ENCODE measurements at places on chromosomes 4 and X.
A peak's percentile ranks its signal among the peaks of the same experiment; 100 is the strongest.

GRCh38 chr4:3054169-3054759 lies 20.1 kb downstream of the HTT-AS start:
- no peak for DNase-seq

DNA sequence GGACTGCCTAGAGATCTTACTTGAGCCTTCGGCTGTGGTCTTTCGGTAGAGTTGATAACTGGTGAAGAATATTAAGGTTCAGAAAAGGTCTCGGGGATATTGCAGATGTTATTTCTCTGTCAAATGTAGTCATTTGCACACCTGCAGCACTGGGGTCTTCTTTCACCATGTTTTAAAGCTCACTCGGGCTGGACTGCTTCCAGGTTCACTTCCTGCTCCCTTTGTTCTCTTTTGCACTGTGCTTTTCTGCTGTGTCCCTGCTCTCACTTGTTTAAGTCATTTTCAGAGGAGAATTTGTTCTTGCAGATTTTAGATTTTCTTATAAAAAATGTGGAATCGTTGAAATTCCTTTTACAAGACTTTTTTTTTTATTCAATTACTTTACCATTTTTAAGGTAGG lies 68.5 kb downstream of the BMPR1B start:
- no peak for DNase-seq

DNA sequence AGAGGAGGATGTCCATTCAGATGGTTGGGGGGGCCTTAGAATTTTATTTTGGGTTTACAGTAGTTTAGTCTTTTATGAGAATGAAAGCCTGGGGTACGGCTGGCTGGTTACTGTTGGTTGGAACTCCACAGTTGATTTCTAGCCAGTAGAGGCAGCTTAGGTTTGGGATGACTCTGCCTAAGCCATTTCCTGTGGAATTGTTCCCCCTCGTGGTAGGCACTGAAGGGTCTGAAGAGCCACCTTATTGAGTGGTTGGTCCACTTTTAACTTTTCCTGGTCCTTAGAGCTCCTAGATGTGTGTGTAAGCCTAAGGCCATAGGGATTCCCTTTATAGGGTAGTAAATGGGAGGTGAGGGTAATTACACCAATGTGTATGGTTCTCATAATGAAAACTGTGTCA lies 19.7 kb downstream of the SPIN3 start:
- DNase-seq: no peak

- DNase-seq: no peak
Observed at GRCh38 chrX:149939655-149939904, 1.3 kb upstream of the EOLA2 start.

DNA sequence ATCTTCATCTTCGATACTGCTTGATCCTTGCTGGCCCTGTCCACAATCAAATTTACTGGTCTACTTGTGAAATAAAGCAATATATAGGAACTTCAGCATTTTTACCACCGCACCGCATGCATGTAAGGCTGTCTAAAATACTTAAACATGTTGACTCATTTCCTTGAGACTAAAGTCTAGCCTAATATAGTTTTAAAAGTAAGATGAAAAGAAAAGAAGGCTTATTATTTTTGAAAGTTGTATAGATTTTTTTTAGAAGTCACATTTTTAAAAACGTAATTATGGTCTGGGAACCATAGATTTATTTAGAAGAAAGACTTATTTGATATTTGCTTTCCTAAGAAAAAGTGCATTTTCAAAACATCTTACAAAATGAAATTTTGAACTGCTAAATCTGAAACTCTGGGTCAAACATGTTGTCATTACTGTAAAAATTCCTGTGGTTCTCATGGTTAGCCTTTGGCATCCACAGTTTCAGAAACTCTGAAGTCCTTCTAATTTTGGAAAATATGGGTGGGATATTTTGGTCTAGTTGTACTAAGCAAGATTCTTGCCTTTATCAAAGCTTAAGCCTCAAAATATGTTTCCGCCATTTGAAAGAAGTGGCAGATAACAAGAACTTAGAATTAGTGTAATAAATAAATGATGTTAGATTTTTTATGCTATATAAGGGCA lies 423.5 kb upstream of the CTSO start:
- no peak for DNase-seq

GRCh38 chr4:104533156-104533555 lies 38.5 kb upstream of the CXXC4 start:
- no peak for DNase-seq

GRCh38 chr4:141782205-141782604 lies 145.8 kb downstream of the IL15 start:
- DNase-seq: no peak

DNA sequence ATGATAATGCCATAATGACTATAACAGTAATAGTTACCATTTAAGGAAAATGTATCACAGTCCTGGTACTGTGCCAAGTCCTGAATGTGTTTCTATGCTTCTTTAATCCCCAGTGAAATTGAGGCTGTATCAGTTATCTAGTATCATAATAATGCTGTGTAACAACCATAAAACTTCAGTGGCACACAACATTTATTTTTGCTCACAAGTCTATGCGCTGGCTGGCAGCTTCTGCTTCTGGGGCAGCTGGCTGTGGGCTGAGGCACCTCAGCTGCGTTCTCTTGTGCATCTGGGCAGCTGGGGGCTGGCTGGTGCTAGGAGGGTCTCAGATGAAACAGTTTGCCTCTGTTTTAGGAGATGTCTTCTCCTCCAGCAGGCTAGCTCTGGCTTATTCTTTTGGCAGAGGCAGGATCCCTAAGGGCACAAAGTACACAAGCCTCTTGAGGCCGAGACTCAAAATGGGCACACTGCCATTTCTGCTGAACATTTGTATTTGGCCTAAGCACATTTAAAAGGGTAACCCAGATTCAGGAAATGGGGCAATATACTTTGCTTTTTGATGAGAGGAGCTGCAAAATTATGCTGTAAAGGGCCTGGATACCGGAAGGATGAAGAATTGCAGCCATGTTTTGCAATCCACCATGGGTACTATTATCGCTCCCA lies 62.6 kb upstream of the DHX15 start:
- DNase-seq: no peak

- DNase-seq: no peak
Observed at GRCh38 chrX:131747173-131747572, 203.3 kb downstream of the OR13H1 start.

DNA sequence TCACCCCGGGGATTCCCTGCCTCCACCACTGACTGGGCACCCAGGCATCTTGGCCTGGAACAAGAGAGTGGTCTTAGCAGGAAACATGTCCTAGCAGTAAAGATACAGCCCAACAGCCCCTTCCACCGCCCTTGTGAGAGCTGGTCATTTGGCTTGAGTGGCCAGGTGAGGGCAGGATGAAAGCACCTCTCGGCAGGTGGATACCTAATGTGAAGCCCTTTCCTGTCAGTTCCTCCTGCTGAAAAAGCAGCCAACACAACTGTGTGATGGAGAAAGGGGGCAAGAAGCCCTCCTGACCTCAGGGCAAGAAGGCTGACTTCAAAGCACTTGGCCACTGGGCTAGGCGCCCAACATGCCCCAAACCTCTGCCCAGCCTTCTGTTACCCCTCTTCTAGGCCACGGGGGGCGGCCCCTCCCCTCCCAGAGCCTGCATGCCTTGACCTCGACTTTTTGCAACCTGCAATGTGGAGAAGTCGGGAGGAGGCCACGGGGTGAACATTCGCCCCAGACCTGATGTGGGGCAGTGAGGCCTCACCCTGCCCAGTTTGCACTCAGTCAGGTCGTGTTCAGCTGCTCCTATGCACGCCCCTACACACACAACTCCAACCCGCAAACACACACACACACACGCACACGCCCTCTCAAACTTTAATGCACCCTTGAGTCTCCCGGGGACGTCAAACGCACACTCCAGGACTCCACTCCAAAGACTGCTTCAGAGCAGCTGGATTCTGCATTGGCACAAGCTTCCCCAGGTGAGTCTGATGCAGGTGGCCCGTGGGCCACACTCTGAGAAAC lies 1.1 kb downstream of the LGI2 start:
- DNase-seq: no peak

GRCh38 chrX:150436195-150436594 lies 73.1 kb downstream of the MAMLD1 start:
- no peak for DNase-seq

- DNase-seq: no peak
Observed at GRCh38 chr4:81747242-81747930, 275.7 kb upstream of the RASGEF1B start.

GRCh38 chr4:2842687-2843262 lies 869 bp upstream of the ADD1 start:
- no peak for DNase-seq

GRCh38 chr4:6749340-6750171 lies 33.0 kb upstream of the KIAA0232 start:
- no peak for DNase-seq

DNA sequence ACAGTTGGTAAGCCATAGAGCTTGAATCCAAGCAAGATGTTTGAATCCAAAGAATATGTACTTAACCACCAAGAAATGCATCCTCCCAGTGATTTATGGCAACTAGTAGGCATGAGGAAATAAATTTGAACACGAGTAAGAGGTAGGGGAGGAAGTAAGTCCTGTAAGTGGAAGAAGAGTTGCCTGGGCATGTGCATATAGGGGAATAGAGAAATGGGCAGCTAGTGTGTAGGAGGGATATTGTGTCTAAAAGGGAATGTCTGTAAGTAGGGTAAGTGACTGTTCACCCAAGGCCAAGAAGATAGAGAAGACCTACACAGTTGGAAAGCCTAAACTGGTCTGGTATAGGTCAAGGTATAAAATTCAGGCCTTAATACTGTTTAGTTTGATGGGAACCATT lies 4.6 kb downstream of the SH3BGRL start:
- DNase-seq: no peak

DNA sequence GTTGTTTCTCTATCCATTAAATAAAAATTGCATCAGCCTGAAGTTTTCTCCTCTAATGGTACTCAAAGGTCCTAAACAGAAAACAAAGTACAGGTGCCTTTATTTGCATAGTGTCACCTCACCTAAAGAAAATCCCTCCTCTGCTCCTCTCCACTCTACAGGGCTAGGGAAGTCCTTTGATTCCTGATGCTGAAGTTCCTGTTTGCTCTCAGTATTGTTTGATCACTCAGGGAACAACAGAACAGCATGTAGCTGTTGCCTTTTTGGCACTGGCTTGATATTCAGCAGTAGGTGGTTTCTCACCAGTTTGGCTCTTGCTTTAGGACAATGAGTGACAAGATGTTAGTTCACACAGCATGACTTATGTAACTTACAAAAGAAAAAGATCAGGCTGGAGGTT lies 156.2 kb upstream of the SLC7A11 start:
- no peak for DNase-seq

GRCh38 chrX:56802428-56802827 lies 73.4 kb downstream of the NBDY start:
- DNase-seq: no peak

GRCh38 chr4:137124278-137124932 lies 407.9 kb downstream of the PCDH18 start:
- no peak for DNase-seq

DNA sequence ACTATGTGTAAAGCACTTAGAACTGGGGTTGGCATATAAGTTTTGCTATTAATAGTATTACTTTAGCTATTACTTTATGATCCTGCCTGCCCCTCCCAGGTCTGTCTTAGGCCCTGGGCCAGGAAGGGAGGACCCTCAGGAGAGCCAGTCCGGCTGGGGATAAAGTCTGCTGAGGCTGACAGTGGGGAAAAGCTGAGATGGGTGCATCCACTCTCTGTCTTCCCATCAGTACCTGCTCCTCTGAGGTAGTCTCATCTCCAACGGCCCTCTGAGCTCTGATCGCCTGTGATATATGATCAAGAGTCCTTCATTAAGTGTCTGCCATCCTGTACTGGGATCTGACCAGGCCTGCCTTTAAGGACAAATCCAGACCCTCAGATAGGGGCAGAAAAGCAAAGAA lies 156.5 kb upstream of the PJA1 start:
- DNase-seq: no peak

DNA sequence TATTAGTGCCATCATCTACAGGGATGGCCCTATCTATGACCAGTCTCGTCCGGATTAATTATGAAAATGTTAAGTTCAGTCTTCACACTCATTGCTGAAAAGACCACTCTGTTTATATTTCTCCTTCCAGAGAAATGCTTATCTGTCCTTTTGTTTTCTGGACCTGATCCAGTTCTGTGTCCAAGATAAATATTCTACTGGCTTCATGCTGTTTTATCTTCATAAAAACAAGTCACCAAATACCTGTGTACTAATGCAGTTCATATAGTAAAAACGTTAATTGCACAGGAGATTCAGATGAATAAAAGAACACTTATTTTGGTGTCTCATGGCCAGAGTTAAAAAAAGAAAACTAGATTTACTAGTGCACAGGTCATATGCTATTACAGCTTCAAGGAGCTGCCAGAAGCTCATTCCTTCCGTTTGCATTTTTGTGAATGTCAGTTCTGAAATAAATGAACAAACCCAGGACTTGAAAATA lies 17.3 kb downstream of the FNIP2 start:
- DNase-seq: no peak

GRCh38 chrX:132758759-132759158 lies 199.7 kb downstream of the HS6ST2 start:
- DNase-seq: no peak

DNA sequence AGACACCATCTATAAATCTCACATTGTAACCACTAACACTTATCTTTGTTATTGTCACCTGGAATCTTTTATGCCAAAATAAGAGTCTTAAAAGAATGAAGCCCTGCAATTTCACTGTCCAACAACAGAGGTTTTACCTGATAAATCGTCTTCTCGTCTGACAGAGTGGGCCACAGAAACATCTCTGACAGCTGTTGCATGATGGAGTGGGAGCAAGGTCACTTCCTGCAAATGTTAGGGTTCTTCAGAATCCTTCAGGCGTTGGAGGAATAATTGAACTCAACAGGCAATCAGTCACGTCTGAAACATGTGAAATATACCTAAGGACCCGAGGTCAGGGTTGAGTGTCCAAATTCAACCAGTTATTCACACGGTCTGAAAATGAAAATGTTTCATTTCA lies 353.6 kb downstream of the TRIML1 start:
- no peak for DNase-seq

GRCh38 chr4:153419029-153419428 lies 47.1 kb upstream of the TMEM131L start:
- DNase-seq: no peak

DNA sequence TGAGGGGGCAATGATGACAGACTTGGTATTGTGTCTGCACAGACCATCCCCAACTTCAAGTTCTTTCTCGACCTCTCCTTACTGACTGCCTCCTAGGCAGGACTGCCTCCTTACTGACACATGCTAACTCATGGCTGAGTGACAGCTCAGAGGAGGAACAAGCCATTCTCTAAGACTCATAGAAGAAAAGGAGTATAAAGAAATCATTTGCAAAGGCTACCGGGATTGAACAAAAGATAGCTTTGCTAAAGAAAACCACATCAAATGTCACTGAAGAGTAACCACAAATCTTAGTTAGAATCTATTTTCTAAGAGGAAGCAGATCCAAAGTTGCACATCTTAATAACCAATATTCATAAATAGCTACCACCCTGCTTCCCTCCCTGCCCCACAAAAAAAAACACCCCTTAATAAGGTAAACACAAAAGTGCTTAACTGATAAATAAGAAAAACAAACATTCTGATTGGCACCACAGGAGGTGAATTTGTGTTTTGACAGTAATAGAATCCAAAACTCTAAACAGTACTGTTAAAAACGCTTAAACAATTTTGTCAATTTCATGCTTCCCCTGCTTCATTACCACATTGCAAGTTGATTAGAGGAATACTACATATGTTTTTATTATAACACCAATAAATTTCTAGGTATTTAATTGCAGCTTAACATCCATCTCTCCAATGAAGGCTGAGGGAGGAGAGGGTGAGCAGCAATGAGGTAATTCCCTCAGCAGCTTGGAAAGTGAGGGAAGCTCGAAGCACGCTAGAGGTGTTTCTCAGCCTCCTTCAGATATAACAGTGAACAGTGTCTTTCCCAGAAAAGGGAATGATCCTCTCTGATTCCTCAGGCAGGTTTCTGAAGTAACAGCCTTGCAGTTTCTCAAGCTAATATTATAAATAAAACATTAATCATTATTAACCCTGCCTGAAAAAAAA lies 160.0 kb downstream of the HNRNPD start:
- peak; percentile 52 for DNase-seq

Data from CD4-positive, CD25-positive, alpha-beta regulatory T cell (primary cell).